RCC 7860 (cell line): ENCODE measurements at places on chromosomes 3 and 15.
A peak's percentile ranks its signal among the peaks of the same experiment; 100 is the strongest.

DNA sequence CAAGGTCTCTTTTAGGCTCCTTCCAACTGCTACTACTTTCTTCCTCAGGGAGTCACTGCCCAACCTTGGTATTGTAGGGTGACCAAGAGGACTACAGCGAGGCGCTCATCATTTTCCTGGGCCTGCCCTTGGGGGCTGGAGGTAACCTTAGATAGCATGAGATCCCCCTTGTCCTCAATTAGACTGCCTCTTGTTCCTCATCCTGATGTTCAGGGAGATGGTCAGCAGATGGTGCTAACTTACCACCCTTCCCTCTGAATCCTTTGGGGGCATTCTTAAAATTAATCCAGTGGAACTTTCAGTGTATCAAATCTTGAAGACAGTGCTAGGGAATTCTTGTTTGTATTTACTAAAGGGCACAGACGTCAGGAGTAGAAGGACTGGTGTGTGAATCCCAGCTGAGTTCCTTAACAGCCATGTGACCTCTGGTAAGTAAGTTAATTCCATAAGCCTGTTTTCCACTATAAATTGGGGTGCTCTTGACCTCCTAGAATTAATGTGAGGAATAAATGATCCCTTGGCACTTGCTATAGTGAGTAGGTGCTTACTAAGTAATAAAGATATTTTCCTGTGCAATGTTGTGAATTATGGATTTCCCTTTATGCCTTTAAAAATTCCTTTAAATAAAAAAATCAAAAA lies 4.1 kb upstream of the CLPX start:
- DNase-seq: peak; percentile 38

- DNase-seq: no peak
These were observed 9.7 kb upstream of the TATDN2 start for GRCh38 chr3:10238345-10239183.

DNA sequence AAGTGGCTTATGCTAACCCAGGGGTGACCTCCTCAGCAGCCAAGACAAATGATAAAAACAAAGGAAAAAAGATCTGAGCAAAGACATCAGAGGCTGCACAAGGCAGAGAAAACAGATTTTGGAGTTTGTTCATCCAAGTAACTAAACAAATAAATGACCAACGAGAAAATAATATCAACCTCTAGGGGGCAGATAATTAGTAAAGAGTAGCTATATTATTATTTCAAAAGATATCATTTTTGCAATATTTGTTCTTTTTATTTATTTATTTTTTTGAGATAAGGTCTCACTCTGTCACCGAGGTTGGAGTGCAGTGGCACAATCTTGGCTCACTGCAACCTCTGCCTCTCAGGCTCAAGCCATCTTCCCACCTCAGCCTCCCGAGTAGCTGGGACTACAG lies 101.8 kb downstream of the PCCB start:
- DNase-seq: no peak

DNA sequence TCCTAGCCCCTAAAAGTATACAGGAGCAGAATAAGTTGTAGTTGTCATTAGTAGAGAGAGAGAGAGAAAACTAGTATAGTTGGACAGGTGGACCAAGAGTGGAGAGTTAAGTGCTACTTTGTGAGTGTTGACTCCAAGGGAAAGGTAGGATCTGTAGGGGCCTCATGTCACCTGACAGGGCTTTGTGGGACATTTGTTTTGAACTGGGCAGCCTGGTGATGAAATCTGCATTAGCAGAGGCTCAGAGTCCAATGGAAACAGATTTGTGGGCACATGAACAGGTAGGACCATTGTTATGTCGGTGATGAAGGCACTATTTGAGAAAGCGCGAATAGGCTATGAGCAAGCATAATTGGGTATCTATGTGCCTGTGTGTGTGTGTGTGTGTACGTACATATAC lies 43.5 kb downstream of the SGO1 start:
- no peak for DNase-seq

- no peak for DNase-seq
These were observed 45.7 kb downstream of the TRIM42 start for GRCh38 chr3:140723576-140723975.

DNA sequence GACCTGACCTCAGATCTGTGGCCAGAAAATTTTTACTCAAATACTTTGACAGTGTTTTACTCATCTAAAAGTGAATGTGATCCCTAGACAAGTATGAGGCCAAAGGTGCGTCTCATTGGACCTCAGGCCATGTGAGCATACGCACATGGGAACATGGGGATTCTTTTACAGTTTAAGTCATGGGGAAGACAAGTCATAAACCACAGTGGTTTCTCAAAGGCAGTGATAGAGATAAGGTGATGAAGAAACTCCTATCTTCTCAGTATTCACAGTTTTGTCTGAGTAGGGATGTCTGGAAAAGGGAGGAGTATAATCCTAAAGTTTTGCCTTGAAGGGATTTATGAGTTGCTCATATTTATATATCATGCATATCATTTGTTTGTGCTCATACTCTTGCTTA lies 173.8 kb downstream of the FNDC3B start:
- DNase-seq: peak; percentile 62

- peak; percentile 13 for DNase-seq
These were observed 107.4 kb upstream of the ACP3 start for GRCh38 chr3:132209855-132210254.

GRCh38 chr3:159835126-159835525 lies 153.5 kb upstream of the IL12A start:
- no peak for DNase-seq

- no peak for DNase-seq
These were observed at the start of gene PEX5L for GRCh38 chr3:180036671-180037455. PEX5L (minus strand) TSS chr3:180036937; CDS start chr3:180036599, 338 bp downstream.

- DNase-seq: no peak
These were observed 16.0 kb upstream of the PTX3 start for GRCh38 chr3:157420606-157421130.

DNA sequence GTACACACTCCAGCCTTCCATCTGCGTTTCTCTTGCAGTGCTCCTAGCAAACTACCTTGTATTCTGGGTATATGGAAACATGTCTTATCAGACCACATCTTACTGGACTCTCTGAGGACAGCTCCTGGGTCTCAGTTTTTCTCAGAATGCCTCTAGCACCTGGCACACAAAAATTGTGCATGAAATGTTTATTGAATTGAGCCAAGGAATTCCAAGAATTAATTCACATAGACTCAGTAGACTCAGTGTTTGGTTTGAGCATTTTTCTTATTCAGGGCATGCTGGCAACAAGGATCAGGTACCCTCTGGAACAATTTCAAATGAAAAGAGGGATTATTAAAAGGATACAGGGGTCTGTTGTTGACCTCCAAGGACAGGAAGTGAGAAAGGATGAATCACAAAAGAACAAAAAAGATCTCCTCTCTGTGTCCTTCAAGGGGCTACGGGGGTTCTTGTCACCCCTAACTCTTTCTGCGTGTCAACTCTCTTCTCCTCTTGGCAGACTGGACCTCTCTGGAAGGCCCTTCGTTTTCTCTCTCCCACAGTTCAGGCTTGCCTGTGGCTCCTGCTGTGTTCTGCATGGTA lies 270.0 kb upstream of the HES1 start:
- no peak for DNase-seq

- no peak for DNase-seq
These were observed 229.7 kb downstream of the CBLB start for GRCh38 chr3:105639131-105639530.

GRCh38 chr15:50320504-50320903 lies 34.5 kb downstream of the GABPB1 start:
- no peak for DNase-seq

- no peak for DNase-seq
These were observed 11.3 kb downstream of the ARL8B start for GRCh38 chr3:5133239-5134018.

DNA sequence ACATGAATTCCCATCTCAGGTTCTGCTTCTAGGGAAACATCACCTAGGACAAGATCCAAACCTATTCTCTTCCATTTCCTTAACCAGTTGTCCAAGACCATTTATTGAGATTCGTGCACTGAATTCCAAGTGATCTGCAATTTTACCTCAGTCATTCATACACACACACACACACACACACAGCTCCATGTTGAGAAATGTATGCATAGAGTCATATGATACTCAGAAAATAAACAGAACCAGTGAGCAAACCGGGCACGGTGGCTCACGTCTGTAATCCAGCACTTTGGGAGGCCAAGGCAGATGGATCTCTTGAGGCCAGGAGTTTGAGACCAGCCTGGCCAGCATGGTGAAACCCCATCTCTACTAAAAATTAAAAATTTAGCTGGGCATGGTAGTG lies 6.1 kb upstream of the KPNA1 start:
- DNase-seq: no peak

DNA sequence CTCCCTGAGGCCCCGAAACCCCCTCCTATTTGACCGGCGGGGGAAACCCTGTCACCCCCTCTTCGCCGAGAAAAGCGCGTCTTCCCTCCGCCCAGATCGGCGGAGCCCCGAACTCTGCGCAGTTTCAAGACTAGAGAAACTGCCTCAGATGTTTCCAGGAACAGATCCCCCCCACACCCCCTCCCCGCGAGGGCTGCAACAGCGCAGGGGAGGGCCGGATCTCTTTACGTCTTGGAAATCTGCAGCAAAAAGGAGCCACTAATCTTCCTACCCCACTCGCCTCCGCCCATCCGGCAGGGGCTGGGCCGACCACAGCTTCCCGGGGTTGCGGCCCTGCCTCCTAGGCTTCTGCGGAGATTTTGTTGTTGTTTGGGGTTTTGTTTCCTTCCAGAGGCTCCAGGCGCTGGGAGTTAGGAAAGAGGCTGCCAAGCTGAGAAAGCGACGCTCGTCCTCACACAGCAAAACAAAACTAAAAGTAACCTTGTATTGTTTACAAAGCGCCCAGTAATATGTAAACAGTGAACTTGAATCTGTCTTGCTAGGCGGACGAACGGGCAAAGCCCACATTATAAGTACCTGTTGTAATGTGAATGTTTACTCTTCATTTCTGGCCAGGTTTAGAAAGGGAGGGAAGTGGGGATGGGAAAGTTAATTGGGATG lies 2.2 kb downstream of the FOXB1 start:
- DNase-seq: no peak

DNA sequence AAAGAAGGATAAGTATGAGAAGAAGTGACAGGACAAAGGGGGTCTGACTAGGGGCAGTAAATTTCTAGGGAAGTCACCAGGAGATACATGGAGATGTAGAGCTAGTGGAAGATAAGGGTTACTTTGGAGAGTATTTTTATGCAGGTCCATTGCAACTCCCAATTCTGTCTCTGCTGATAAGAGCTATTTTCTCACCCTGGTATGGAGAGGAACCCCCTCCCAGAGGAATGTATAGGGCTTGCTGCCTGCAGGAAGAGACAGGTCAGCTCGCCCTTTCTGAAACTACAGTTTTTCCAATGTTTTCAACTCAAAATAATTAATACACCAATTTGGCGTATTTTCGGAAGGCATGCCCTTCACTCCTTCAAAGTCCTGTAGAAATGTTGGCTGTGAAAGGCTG lies 11.4 kb upstream of the CORO2B start:
- DNase-seq: no peak

DNA sequence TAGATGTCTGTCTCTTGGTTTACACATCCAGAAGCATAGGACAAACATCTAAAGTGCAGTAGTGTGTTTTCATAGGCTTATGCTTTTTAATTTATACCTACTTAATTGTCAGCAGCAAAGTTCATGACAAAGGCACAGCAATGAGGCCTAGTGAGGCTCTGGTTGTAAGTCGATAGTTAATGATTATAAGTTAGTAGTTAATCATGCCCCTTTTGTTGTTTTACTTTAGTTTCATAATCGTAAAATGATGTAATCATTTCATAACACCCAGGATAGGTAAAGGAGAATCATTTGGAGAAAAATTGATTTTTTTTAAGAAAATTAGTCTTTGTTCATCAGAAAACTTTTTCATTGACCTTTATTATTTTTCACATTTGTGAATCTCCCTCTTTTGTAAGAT lies 351.9 kb downstream of the LSAMP start:
- DNase-seq: no peak

DNA sequence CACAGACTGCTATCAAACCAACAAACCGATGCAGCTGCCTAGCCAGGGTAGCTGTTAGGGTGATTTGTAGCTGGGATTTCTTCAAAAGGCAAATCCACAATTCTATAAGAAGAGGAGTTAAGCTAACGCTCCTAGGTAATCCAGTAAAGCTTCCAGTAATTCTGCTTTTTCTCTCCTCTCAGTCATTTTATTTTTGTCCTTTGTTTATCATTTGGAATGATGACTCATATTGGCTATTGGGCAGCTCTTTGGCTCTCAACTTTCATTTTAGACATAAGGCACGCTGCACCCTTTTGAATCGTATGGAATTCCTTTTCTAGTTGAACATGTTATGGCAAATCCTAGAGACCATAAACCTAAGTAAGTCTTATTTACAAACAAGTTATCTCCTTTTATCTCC lies 53.2 kb upstream of the PPARG start:
- no peak for DNase-seq

- no peak for DNase-seq
These were observed 204.2 kb downstream of the SV2B start for GRCh38 chr15:91304210-91304609.

- peak; percentile 41 for DNase-seq
These were observed 71.9 kb downstream of the FILIP1L start for GRCh38 chr3:100042166-100042981.

GRCh38 chr3:186515125-186515524 lies 29.1 kb downstream of the CRYGS start:
- no peak for DNase-seq

DNA sequence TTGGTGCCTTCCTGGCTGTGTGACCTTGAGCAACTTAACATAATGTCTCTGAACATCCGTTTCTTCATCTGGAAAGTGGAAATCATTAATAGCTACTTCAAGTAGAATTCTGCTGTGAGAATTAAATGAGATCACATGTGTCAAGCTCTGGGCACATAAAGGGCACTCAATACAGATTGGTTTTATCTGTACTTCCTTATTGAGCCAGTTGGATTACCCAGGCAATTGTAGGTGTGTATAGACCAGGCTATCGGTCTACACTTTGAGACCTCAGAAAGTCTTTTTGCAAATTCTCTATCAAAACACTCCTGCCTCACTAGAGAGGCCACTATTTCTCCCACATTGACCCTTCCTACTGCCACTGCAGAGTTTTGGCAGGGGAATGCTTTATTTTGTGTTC lies 47.7 kb downstream of the ANP32A start:
- DNase-seq: no peak

DNA sequence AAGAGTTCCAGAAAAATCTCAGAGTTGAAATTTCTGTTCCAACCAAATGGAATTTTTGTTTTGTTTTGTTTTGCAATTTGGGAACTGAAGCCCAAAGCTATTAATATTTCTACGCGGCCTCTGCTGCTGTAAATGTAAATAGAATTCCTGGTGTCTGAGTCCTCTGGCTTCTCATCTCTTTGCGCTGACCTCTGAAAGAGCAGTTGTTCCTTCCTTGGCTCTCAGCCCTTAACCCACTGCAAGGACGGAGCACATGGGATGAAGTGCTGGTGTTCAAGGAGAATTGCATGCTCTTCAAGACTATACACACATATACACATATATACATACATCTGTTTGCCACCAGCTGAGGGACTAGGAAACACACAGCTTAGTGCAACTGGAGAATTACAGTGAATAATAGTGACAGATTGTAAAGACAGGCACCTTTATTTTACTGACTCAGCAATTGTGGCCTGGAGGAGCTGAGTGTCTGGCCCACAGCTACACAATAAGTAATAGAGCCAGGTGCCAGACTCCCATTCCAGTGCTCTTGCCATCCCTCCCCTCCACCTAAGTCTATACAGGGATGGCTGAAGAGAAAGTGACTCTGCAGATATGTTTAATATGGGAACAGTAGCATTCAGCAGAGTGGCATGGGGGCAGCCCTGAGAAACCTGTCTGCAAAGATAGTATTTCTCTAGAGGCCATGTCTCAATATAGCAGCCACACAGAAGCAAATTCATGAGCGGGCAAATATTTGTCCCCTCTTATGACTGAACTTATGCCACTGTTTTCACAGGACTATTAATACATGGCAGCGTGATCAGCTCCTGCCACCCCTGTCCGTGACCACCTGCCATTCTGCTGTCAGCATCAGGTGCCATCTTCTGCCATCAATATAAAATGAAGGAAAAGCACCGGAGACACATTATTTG lies 42.3 kb downstream of the NEK10 start:
- DNase-seq: no peak
